Activated CD4-positive, alpha-beta T cell treated with anti-CD3 and anti-CD28 coated beads, Interleukin-2, amount 10 ng/mL, durations not matched to agents 7 days and 5 days (primary cell): ENCODE measurements at places on chromosomes 1 and 21. TPM values are rescaled to one million over a fixed set of nuclear protein-coding genes. Genes with fewer than 3 reads are reported as not detected.
A peak's percentile ranks its signal among the peaks of the same experiment; 100 is the strongest.

The G0S2 gene
- total RNA-seq: 0.56 TPM

The OR2W3 gene
- 0.79 TPM for total RNA-seq

- peaks cover 2% of the 10 kb centered on the region for H3K27me3 ChIP-seq
- no peak for DNase-seq
- peak overlapping the region; percentile 61 for H3K27ac ChIP-seq
- H3K4me1 ChIP-seq: peaks cover 22% of the 10 kb centered on the region
- no peak overlapping the region for H3K4me3 ChIP-seq
These were observed 83.8 kb upstream of the HOOK1 start for GRCh38 chr1:59730759-59731478.

DNA sequence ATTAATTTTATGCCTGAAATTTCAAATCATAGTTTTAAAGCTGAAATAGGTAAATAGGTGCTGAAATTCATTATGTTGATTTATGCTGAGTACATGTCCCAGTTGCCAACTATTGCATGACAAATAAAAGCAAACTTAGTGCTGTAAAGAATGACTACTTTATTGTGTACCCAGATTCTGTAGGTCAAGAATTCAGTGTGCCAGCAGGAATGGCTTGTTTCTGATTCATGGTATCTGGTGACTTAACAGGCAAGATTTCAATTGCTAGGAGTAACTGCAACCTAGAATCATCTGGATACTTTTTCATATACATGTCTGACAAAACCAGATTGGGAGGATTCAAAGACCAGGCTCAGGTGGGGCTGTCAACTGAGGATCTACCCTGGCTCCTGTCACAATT is 678.4 kb upstream of the ADAMTS5 start:
- no peak for DNase-seq
- no peaks in the 10 kb centered on the region for H3K4me1 ChIP-seq
- H3K27me3 ChIP-seq: no peaks in the 10 kb centered on the region
- H3K27ac ChIP-seq: no peak overlapping the region
- no peaks in the 10 kb centered on the region for H3K36me3 ChIP-seq

GRCh38 chr21:41503331-41503730 is 4.6 kb downstream of the TMPRSS2 start:
- H3K27me3 ChIP-seq: peaks cover 48% of the 10 kb centered on the region
- H3K4me3 ChIP-seq: no peak overlapping the region
- H3K27ac ChIP-seq: no peak overlapping the region
- no peaks in the 10 kb centered on the region for H3K36me3 ChIP-seq
- no peak for DNase-seq
- peaks cover 7% of the 10 kb centered on the region for H3K4me1 ChIP-seq

- H3K27me3 ChIP-seq: no peaks in the 10 kb centered on the region
- peak overlapping the region; percentile 83 for H3K27ac ChIP-seq
- H3K4me3 ChIP-seq: no peak overlapping the region
- no peak for DNase-seq
- H3K36me3 ChIP-seq: peaks cover 36% of the 10 kb centered on the region
These were observed 75.0 kb downstream of the XCL2 start for GRCh38 chr1:168468822-168469221.

DNA sequence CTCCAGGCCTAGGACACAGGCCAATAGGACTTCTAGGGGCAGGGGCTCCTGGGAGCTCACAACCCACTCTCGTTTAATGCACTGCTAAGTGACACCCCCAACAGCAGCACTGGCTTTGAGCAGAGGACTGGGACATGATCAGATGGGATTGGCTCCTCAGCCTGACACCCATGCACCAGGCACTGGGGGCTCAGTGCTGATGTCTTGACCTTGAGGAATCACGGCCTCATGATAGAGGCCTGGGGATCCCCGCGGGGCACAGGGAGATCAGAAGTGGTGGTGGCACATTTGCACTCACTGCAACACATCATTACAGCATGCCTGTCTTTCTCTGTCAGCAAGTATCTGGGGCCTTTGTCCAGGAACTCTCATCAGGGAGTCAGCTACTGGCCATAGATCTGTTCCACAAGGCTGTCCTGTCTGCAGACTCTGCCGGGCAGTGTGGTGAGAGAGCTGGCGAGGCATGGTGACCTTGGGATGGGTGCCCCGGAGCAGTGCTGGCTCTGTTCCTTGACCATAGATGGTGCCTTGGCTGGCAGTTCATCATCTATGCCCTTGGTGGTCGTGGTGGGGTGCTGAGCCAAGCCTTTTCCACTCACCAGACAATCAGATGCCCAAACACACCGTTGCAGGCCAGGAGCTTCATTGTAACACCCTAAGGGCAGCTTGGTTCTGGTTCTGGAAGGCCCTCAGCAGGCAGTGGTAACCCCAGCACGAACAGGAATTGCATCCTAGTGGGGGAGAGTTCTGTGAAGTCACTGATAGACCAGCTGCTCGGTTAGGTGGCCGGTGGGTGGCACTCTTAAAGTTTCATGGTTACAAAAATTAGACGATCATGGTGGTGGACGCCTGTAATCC is 22.2 kb upstream of the PARP1 start:
- H3K4me1 ChIP-seq: peaks cover 26% of the 10 kb centered on the region
- no peak for DNase-seq
- no peaks in the 10 kb centered on the region for H3K36me3 ChIP-seq
- H3K4me3 ChIP-seq: no peak overlapping the region
